Stimulated activated CD8-positive, alpha-beta memory T cell treated with anti-CD3 and anti-CD28 coated beads, Interleukin-2, amount 100 ng/mL, for 1 hour (primary cell): ENCODE measurements at places on chromosomes 4 and X.

GRCh38 chrX:76439188-76439587, 11.7 kb downstream of the MAGEE1 start:
- DNase-seq: no peak

DNA sequence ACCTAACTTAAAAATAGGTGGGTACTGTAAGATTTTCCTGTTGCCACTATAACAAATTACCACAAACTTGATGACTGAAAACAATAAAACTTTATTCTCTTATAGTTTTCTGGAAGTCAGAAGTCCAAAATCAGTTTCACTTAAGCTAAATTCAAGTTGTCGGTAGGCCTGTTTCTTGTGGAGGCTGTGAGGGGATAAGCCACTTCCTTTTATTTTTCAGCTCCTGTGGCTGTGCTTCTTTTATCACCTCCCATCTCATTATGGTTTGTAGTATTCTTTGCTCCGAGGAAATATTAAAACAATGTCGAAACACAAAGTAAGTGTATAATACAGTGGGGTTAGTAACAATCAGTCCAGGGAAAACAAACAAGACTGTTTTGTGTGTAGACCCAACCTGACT, 610.5 kb upstream of the TECRL start:
- DNase-seq: no peak

- no peak for DNase-seq
Observed at GRCh38 chrX:140918398-140919038, 83.9 kb upstream of the SPANXB1 start.

- DNase-seq: no peak
Observed at GRCh38 chr4:124157396-124158083, 555.0 kb downstream of the ANKRD50 start.

DNA sequence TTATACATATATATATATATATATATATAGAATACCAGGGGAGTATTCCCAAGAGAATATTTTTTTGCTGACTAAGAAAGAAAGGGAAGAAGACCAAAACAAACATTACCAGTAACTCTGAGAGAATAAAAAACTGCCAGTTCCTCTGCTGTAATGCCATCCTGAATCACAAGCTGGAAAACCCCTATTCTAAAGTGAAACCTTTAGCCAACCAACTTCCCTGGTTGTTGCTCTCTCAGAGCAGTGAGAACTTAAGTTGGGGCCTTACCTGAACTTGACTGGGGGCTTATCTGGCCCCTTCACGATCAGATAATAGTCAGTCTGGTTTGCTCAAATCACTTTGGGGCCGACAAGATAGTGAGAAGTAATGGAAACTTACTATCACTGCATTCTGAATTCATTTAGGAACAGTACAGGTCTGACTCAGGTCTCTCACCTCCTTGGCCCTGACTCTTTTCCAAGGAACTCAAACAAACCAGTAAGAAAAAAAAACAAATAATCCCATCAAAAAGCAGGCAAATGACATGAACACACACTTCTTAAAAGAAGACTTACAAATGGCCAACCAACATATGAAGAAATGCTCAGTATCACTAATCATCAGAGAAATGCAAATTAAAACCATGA, 62.5 kb downstream of the CD40LG start:
- no peak for DNase-seq

GRCh38 chrX:128883650-128884049, 639.6 kb downstream of the SMARCA1 start:
- no peak for DNase-seq

DNA sequence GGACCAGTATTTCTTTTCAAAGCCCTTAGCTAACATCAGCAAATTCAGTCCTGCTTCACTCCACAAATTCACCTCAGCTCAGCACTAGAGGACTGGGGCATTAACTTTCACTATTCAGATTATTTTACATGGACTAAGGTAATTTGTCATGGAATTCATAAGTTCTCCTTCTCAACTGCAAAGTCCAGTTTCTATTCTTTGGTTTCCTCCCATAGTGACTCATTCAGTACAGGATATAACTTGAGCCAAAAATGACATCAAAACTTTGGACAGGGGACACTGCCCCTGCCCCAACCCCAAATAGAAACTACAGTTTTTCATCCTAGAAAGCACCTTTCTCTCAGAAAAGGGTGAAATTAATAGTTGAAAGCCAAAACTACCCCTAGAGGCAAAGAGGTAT, 52.7 kb downstream of the COX7B2 start:
- DNase-seq: no peak

DNA sequence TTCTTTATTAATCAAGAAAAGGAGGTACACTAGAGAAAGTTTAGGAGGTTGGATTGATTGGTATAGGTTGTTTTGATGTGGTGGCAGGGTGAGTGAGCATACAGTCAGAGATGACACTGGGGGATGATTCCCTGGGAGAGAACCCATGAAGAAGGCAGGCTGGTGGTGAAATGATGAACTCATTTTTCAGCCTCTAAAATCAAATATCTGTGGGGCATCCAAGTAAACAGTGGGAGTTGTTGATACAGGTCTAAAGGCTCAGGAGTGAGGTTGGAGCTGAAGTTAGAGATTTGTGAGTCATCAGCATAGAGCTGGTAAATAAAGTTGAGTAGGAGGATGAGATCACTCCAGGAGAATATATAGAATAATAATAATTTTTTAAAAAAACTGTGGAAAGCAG, 10.0 kb upstream of the AP1S2 start:
- no peak for DNase-seq

DNA sequence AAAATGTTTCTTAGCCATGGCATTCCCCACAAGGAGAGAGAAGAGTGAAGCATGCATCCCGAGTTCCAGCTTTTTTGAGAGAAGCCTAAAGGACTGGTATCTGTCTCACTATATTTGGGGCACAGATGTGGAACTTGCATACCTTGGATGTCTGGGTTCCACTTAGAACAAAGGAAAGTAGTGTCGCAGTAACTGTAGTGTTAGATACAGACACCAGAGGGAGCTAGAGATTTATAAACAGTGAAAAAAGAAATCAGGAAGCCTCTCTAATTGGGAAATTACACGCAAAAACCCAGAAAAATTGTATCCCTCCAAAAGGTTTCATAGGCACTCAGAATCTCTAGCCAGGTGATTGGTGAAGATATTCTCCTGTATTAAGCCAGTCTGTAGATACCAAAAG, 34.4 kb downstream of the AGTR2 start:
- DNase-seq: no peak

DNA sequence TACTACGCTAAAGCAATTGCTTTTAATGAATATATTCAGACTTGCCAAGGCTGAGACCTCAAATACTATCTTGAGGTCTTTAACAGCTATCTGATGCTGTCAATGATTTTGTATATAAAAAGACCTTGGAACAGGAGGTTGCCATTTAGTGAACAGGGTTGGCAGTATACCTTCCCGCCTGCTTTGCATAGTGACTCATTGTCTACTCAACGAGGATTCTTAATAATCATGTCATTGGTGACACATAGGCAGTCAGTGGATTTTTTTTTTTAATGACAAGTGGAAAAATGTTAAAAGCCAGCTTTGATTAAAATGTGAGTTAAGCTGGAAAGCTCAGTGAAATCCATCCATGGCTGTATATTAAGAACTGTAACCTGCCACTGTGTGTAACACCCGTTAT, 164.0 kb downstream of the ASMT start:
- no peak for DNase-seq

- no peak for DNase-seq
Observed at GRCh38 chr4:109658871-109659410, 44.3 kb downstream of the CASP6 start.

DNA sequence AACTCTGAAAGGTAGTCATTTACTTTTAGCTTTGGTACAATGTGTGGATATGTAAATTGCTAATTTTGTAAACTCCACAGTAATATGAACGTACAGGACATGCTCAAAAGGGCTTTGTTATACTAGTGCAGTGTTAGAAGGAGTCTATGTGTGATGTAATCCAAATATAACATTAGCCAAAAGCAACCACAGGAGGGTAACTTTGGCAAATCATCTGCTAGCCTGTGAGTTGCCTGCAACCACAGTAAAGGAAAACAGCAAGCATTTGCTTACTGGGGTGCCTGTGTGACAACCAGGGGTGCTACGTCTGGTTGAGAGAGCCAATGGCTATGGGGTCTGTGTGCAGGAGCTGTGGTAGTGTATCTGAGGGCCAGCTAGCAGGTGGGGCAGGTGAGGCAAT, 245.8 kb downstream of the ADAMTS3 start:
- DNase-seq: no peak

GRCh38 chrX:9927698-9928482, 39.3 kb upstream of the CLDN34 start:
- no peak for DNase-seq

DNA sequence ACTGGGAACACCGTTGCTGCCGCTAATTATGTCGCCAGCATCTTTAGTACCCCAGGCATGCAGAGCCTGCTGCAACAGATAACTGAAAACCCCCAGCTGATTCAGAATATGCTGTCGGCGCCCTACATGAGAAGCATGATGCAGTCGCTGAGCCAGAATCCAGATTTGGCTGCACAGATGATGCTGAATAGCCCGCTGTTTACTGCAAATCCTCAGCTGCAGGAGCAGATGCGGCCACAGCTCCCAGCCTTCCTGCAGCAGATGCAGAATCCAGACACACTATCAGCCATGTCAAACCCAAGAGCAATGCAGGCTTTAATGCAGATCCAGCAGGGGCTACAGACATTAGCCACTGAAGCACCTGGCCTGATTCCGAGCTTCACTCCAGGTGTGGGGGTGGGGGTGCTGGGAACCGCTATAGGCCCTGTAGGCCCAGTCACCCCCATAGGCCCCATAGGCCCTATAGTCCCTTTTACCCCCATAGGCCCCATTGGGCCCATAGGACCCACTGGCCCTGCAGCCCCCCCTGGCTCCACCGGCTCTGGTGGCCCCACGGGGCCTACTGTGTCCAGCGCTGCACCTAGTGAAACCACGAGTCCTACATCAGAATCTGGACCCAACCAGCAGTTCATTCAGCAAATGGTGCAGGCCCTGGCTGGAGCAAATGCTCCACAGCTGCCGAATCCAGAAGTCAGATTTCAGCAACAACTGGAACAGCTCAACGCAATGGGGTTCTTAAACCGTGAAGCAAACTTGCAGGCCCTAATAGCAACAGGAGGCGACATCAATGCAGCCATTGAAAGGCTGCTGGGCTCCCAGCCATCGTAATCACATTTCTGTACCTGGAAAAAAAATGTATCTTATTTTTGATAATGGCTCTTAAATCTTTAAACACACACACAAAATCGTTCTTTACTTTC, 1.8 kb downstream of the UBQLN2 start:
- no peak for DNase-seq

DNA sequence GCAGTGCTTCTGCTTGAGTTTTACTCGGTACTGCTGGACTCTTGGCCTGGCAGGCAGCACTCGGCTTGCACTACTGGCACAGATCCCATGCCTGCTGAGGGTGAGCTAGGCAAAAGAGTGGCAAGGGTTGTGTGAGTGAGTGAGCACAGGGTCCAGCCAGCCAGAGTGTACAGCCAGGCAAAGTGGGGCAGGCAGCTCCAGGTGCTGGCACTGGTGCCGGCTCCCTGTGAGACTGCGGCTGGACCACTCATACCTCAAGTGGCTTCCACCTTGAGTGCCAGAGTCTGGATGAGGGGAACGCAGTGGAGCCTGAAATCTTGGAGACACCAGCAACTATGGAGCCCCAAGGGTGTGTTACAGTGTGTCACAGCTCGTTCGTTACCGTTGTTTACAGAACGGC, 1451.9 kb upstream of the AGA start:
- no peak for DNase-seq

DNA sequence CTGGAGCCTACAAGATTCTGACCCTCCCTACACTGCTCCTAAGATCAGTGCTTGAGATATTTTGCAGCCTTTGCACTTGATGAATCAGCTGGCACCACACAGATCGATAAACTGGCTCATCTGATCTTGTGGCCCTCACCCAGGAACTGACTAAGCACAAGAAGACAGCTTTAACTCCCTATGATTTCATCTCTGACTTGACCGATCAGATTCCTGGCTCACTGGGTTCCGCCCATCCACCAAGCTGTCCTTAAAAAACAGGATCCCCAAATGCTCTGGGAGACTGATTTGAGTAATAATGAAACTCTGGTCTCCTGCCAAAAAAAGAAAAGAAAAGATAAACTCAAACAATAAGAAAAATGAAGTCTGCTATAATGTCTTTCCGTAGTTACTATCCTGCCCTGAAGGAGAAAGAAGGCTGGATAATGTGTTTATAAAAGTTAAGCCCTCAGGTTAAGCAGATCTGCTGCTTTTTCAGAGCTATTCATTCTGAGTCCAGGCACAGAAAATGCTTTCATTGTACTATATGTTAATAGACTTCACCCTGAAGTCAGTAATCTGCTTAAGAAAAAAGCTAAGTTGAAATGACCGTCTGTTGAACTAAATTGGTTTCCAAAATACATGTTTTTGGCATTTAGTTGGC, 795.2 kb downstream of the TRIML1 start:
- DNase-seq: no peak

DNA sequence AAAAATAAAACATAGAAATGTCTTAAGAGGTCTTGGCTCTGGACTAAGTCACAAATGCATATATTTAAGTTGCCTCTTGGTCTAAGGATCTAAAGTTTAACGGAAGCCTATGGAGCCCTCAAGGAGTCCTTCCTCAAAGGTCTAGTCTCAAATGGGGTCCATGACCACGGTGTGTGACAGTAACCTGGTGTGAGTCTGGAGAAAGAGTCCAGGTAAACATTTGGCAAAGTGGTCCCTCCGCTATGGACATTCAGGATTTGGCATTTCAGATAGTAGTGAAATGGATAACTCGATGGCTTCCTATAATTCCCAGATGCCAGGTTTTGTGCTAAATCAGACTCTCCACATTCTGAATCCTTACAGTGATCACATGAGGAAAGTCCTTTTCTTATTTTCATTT, 44.2 kb downstream of the RHOH start:
- no peak for DNase-seq

DNA sequence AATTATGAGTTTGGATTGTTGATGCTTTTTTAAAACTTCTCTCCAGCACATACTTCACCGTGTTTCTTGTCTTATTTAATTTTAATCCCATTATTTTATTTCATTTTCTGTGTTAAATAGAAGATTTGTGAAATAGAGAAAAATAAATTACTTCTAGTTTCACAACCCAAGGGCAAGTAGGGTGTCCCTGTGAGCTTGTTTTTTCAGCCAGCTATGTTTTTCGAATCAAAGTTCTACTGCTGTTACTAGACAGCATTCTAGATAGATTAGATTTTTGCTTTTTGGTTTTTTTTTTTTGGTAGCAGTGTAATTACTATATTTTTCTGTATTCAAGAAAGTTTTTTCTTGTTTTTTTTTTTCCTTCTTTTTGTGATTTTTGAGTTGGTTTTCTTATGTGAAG, 59.9 kb downstream of the RBPJ start:
- DNase-seq: no peak

GRCh38 chr4:19748519-19749479, 502.9 kb upstream of the SLIT2 start:
- no peak for DNase-seq

- DNase-seq: no peak
Observed at GRCh38 chr4:182213004-182213403, 30.2 kb upstream of the TENM3 start.
